ENCODE measurements at places on chromosomes 13 and 19.
A peak's percentile ranks its signal among the peaks of the same experiment; 100 is the strongest.

DNA sequence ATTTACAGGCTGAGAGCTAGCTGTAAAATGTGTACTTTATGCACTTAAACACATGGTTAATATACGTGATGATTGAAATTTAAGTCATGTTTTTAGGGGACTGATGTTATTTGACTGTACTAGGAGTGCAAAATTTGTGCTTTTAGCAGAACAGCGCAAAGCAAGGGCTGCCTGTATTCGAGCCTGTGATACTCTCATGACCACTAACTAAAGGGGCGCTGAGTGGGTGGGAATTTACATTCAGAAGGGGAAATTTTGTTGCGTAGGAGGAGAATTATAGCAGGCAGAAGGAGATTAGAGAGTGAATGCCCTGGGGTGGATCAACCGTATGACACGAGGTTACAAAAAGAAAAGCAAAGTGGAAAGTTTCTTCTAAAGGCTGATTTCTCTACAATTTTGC is 271.8 kb upstream of the HTR2A start:
- no peak for DNase-seq

- no peak for DNase-seq
Observed at GRCh38 chr13:73738626-73739025, 395.6 kb downstream of the KLF12 start.

GRCh38 chr13:113110852-113111315 is 5.3 kb downstream of the F7 start:
- no peak for DNase-seq

DNA sequence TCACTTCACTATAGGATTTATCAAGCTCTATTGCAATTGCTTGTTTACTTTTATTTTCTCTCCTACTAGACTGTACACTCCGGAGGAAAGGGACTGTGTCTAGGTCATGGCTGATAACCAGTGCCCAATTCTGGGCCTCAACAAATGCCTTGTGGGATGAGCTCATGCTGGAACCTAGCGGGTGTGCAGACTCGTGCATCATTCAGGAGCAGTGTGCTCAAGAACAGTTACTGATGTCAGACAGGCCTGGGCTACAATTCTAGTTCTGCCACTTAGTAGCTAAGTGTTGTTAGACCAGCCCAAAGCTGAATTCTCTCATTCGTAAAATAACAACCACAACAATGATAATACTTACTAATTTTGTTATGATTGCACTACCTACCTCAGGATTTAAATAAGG is 95.4 kb downstream of the CYSLTR2 start:
- no peak for DNase-seq

DNA sequence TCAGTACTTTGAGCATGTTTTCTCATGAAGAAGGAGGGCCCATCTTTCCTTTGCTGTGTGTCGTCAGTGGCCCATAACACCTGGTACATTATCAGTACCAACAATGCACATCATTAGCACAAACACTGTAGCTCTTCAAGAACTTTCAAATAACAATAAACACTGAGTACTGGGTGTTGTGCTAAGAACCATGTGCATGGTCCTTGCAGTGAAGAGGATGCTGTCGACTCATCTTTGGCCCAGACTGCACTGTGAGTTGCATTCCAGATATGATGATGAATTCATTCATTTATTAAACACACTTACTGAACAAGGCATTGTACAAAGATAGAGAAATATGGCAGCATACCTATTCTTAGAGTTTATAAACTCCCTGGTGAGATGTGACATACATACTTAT is 55.8 kb downstream of the FLT3 start:
- DNase-seq: no peak

DNA sequence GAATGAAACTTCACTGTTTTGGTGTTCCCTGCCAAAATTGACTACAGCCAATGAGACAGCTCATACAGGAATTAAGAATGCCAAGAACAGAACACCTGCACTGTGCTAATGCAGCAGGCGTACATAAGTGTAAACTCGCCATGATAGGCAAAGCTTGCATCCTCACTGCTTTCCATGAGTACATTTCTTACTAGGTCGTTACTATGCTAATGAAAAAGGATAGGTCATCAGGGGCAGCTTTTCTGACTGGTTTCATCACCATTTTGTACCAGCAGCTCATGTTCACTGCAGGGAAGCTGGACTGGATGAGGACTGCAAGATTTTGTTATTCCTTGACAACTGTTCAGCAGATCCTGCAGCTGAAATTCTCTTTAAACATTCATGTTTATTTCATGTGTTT is 1383.8 kb downstream of the EFNB2 start:
- no peak for DNase-seq

DNA sequence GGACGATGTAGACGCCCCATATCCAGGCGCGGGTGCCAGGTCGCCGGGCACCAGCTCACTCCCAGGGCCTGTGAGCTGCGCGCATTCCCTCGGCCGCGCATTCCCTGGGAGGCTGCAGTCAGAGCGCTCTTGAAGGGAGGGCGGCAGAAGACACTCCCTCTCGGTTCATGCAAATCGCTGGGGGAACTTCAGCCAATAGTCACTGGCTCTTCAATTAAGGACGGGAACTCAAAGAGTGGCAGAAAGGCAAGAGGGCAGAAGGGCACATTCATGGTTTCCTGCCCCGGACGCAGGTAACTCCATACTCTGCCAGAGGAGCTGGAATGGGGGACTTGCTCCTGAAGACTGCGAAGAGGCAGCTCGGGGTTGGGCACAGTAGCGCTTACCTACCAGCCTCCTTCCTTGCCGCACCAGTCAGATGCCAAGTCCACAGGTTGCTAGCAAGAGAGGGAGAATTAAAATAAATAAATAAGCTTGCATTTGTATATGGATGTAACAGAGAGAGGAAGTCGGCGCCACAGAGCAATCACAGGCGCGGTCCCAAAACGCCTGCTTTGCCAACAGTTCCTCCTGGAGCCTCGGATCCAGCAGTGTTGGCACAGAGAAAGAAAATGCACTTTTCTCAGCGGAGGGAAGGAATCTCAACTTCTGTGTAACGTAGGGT is 459 bp downstream of the PCDH20 start:
- no peak for DNase-seq

GRCh38 chr13:103157016-103157415 is 90.8 kb upstream of the SLC10A2 start:
- no peak for DNase-seq

- no peak for DNase-seq
Observed at GRCh38 chr19:35874392-35874930, 6.1 kb downstream of the APLP1 start.

DNA sequence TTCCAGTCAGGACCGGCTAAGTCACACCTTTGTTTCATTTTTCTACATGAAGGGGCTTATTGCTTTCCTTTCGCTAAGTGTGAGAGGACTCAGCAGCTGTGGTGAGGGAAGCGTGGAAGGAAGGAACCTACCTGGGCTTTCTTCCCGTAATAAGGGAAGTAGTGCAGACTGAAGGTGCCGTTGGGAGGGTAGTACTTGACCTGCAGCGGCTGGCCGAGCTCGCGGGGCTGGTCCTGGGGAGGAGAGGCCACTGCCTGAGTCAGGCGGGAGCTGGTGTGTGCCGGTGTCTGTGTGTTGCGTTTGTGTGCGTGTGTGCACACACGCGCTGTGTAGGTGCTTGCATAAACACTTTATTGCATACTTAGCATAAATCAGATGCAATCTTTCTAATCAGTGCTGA is 7.7 kb downstream of the ATP4B start:
- DNase-seq: no peak

DNA sequence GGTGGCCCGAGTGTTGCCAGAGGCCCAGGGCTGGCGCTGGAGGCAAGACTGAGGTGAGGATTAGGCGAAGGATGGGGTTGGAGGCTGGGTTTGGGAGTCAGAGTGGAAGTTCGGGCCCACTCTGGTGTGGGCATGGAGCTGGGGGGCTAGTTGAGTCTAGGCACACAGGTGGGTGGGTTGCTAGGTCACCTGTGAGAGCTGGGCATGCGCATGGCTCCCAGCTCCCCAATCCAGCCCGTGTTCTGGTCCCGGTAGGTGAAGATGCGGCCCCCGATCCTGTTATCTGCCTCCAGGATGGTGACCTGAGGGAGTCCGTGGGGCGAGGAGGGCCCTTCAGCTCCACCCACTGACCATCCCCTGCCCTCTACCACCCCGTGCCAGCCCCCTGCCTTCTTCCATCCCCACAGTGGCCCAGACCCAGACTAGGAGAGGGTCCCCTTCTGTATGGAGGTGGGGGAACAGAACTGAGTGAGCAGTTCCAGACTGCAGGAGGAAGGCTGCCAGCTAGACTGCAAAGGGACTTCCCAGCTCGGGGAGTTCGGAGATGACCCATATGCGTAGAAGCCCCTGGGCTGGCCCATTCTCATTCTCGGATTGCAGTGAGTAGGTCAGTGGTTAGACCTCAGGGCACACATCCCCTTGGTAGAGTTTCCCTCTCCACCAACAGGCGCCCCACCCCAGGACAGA is 1.7 kb downstream of the IL4I1 start:
- no peak for DNase-seq

GRCh38 chr13:53001444-53002225 is 27.0 kb upstream of the OLFM4 start:
- no peak for DNase-seq

DNA sequence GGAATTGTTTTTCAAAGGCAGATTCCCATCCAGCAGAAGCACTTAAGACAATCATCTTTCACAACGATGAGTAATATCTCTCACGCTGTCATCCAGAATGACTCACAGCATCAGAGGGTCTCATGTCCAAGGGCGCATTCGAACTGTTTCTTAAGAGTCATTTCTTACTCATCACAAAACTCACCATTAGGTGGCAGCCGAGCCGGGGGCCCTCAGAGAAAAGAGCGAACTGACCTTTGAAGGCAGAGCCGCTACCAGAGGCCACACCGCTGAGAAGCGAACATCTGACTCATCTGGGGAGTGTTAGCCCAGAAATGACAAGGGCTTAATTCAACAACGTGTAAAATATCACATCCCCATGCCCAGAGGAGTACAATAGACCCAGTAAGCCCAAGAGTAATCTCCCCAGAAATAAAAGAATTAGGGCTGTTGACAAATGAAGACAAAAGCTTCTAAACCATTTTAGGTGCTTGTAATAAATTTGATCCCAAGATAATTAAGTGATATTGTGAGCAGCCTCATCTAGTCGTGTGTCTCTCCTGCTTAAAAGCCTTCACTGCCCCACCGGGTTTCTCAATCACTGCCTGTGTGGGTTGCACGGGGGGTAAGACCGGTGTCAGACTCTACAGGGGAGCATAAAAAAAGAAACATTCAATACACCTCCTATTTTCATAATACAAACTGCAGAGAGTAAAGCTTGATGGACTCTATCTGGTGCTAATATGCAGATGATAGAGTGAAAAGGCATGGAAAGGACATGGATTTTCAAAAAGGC is 96.2 kb downstream of the CYSLTR2 start:
- DNase-seq: peak; percentile 93
